Right renal cortex interstitium (tissue), 3 donors: ENCODE measurements at places on chromosomes 1 and 21. TPM values are rescaled to one million over a fixed set of nuclear protein-coding genes. Genes with fewer than 3 reads are reported as not detected.

The OLIG1 gene
- polyA plus RNA-seq = not detected

The ZNF695 gene
- 4.5 TPM for polyA plus RNA-seq

The TFF2 gene
- not detected for polyA plus RNA-seq

The LCE1F gene
- not detected for polyA plus RNA-seq

The ALX3 gene
- polyA plus RNA-seq = 0.11 TPM

The RAB7B gene
- 2.4 TPM for polyA plus RNA-seq

The TAS1R1 gene
- 0.17 TPM for polyA plus RNA-seq

- no peak for DNase-seq
Observed at GRCh38 chr1:101365186-101365585, 128.4 kb downstream of the S1PR1 start.

DNA sequence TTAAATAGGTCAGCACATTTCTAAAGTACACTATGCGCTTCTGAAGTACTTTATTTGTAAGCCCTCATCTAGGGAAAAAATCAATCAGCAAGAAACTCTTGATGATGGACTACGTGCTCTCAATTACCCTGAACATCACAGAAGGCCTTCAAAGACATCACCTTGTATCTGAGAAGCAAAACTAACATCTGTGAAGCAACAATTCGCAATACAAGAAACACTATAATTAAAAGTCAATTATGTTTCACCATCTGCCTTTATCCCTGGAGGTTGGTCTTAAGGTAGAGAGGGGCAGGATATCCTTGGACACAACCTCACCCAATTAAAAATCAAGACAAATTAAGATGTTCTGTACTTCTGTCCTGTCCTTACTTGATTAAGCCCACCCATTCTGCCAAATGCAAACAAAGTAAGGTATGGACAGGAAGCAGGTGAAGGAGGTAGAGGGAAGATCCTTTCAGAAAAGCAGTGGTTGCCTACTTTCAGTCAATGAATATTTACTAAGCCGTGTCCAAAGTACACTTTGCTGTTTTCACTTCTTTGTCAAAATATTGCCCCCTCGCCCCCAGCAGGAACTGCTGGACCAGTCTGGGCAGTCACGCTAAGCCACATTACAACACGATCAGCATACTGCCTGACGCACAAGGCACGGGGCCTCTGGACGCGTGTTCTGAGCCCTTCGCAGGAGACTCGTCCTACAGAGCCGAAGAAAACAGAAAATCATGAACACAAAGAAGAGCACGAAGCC, 887 bp downstream of the SLC19A2 start:
- no peak for DNase-seq

DNA sequence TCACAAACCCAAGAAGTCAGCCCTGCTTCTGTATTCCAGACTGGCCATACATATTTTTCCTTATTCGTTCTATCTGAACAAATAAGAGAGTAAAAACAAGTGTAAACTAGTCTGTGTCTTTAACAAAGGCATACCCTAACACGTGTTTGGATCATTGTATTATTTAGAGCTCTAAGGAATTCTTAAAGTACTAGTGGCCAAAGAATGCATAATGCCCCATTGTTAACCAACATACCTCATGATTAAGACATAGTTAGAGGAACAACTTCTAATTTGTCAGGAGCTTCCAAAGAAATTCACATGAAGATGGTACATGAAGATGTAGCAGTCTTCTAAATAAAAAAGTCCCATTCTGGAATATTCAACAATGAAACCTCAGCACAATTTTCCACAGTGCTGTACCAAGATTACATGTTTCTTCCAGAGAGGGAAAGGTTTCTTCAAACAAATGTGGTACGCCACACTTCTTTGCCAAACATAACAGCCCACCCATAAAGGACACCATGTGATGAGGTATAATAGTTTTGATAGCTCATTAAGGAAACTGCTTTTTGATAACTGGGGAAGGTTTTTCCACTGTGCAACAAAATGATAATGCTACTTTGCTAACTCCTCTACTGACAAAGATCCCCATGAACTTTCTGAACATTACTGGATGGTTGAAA, 5.0 kb downstream of the PALMD start:
- no peak for DNase-seq

GRCh38 chr1:172537827-172538391, 5.0 kb downstream of the SUCO start:
- DNase-seq = no peak

DNA sequence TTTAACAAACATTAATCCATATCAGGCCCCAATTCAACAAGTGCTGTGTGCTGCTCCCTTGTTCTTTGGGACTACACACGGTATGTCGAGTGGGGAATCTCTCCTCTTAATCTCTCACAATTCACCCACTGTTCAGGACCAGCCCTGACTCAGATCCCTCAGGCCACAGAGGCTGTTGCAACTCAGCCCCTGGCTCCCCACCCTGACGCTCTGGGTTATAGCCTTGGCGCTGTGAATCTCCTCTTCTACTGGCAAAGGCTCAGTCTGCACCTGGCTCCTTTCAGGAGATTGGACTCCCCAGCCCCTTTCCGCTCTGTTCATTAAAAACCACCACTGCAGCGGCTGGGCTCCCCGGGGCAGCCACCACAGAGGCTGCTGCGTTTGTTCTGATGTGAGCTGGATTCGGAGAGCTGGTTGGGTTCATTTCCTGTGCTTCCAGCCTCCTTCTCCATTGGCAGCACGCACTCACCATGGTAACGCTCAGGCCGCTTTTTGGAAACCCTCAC, 13.0 kb downstream of the CAPN8 start:
- DNase-seq = no peak

GRCh38 chr1:27862004-27862403, 10.3 kb upstream of the THEMIS2 start:
- DNase-seq = no peak

GRCh38 chr1:46128344-46128743, 4.1 kb downstream of the PIK3R3 start:
- no peak for DNase-seq

GRCh38 chr1:71964188-71964587, 318.2 kb downstream of the NEGR1 start:
- no peak for DNase-seq

DNA sequence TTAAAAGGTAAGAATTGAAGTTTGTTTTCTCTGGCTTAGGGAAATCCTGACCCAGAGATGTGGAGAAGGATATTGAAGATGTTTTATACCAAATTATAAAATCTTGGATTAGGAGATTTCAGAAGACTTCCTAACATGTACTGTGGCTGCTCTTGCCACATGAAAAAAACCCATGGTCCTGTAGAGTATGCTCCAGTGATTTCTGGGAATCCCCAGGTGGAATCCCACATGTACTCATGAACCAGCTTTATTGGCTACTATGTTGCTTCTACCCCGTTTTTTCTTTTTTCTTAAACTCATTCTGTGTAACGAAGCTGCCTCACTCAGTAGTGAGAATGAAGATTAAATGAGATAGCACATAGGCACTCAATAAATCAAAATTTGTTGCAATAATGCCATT, 132.7 kb upstream of the SGIP1 start:
- no peak for DNase-seq

DNA sequence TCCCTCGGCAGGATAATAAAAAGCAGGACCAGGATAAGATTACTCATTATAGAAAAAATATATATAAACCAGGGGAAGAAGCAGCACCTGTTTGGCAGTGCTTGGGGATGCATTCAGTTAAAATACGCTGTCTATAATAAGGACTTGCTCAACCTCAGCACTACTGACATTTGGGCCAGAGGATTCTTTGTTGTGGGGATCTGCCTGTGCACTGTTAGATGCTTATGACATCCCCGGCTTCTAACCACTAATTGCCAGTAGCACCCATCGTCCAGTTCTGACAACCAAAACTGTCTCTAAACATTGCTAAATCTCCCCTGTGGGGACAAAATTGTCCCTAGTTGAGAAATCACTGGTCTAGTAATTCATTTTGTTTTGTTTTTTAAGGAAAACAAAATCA, 242.1 kb downstream of the SLC45A1 start:
- no peak for DNase-seq

DNA sequence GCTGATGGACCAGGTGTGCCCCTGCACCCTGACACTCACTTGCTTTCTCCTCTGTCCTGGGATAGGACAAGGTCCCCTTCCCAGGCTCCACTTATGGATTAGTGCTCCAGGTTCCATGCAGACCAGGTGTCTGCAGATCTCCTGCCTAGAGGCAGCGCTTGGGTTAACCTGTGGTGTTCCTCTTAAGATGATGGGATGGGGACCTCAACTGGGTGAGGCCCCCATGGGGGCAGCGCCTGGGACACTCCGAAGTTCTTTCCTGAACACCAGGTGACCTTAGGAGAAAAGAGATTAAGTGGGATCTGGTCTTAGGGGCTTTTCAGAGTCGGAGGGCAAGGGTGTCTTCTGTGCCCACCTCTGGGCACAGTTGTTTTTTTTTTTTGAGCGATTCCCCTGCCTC, 21.2 kb downstream of the TNNT2 start:
- no peak for DNase-seq

- DNase-seq = no peak
Observed at GRCh38 chr1:38576241-38576640, 283.3 kb downstream of the RRAGC start.

GRCh38 chr1:212213784-212214183, 71.4 kb upstream of the PPP2R5A start:
- no peak for DNase-seq

- DNase-seq = no peak
Observed at GRCh38 chr1:190022709-190023108, 455.0 kb downstream of the BRINP3 start.

DNA sequence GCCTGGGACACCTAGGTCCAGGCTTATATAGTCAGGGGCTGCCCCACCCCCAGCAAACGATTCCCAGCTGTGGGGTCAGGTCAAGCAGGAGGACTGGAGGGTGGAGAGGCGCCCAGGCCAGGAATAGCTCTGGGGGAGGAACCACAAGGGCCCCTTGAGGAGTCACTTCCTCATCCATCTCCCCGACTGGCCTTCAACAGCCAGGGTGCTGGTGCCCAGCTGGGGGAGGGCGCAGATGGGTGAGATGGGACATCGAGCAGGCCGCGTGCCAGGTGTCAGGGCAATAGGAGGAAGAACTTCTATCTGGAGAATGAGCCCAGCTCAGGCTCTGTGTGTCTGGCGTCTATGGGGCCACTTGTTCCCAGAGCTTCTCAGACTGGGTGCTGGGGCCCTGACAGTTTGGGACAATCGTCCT, 208 bp upstream of the MYBPH start:
- no peak for DNase-seq
